Fibroblast of villous mesenchyme (primary cell): ENCODE measurements at places on chromosomes 2 and 18. TPM values are rescaled to one million over a fixed set of nuclear protein-coding genes. Genes with fewer than 3 reads are reported as not detected.

TUBB8B gene
- 0.32 and 0.43 TPM in 2 replicates for total RNA-seq

CACNB4 gene
- 0.32 and 0.43 TPM in 2 replicates for total RNA-seq

IGFBP2 gene
- total RNA-seq, result 15.5 and 18.4 TPM in 2 replicates

STARD6 gene
- 0.43 TPM in 1 of 2 replicates, not detected in the other for total RNA-seq

CWC22 gene
- 11.3 and 17.3 TPM in 2 replicates for total RNA-seq

INHBB gene
- total RNA-seq, result under 0.01 TPM in 2 replicates

NEB gene
- total RNA-seq, result under 0.01 TPM in 2 replicates

ANKRD62 gene
- not detected in 2 replicates for total RNA-seq

WNT10A gene
- total RNA-seq, result not detected in 2 replicates

CCDC74A gene
- 4.7 and 9.7 TPM in 2 replicates for total RNA-seq

PAPOLG gene
- 12.6 and 20.3 TPM in 2 replicates for total RNA-seq

DUSP19 gene
- 1.6 and 5.6 TPM in 2 replicates for total RNA-seq

PMS1 gene
- 19.3 and 40.2 TPM in 2 replicates for total RNA-seq

PRKAG3 gene
- total RNA-seq, result not detected in 2 replicates

EVA1A gene
- 44.9 and 48.3 TPM in 2 replicates for total RNA-seq

SCN9A gene
- 43.5 and 72.1 TPM in 2 replicates for total RNA-seq

TSN gene
- 46.4 and 65.2 TPM in 2 replicates for total RNA-seq

GPR155 gene
- 2.3 and 3.9 TPM in 2 replicates for total RNA-seq

TMEM37 gene
- 0.64 and 1.3 TPM in 2 replicates for total RNA-seq

GAL3ST2 gene
- total RNA-seq, result under 0.01 and 0.43 TPM in 2 replicates

GDF7 gene
- 12.1 and 12.2 TPM in 2 replicates for total RNA-seq

DNA sequence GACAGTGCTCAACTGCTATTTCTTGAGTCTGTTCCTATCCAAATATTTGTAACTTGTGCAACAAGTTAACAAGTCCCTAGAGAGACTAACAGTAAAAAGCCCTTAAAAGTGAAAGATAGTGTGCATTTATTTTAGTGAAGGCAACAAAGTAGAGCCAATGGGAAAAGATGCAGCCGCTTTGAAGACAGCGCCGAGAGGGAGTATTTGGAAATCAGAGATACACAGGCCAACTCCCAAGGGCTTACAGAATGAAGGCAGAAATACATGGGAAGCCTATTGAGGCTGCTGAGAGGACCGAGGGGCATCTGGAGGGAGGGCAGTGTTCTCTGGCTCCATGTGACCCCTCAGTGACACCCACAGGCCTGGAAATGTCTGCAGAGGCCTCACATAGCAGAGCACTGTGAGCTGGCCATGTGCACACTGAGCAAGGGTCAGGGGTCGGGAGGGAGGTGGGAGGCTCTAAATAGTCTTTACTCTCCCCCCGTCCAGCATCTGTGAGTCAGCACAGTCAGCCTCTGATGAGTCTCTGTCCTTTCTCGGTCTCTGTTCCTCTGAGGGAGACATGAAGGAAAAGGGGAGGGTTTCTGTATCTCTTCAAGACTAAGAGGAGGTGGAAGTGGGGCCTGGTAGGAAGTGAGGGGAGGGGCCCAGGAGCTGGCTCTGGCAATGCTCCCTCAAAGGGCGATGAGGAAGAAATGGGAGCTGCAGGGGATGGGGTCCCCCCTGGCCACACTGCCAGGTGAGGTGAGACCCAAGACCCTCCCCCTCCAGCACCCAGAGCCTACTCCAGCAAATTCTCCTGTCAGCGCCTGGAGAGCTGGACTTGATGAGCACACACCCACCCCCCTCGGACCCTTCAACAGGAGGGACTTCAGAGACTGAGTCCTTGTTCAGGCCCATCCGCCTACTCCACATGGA, 133.6 kb downstream of the SP3 start:
- peak; percentile 84 for DNase-seq

GRCh38 chr18:44702594-44702993, 21.9 kb downstream of the SETBP1 start:
- DNase-seq, result no peak

DNA sequence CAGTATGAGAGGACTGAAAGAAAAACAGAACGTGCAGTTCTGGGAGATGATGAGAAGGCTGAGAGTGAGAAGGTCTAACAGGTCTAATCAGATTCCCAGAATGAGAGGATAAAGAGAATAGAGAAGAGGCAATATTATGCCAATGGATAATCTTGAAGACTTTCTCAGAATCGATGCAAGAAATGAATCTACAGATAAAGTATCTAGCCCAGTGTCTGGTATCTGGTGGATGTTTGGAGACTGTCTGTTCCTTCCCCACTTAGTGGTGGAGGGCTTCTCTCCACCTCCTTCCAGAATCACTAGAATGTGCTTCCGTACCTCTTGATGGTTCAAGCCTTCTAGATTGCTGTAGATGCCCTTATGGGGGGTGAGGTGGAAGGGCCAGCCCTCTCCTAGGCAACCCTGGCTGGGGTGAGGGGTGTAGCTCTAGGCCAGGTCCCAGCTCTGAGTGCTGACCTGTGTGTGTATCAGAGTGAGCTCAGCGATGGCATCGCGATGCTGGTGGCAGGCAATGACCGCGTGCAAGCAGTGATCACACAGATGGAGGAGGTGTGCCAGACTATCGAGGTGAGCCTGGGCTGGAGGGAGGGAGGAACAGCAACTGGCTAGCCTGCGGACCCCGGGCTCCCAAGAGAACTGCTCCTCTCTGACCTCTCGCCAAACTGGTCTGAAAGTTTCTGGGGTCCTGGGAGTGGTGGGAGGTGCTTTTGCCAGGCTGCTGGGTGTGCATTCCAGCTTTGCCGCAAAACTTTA, 3.6 kb downstream of the UCN start:
- DNase-seq, result no peak

DNA sequence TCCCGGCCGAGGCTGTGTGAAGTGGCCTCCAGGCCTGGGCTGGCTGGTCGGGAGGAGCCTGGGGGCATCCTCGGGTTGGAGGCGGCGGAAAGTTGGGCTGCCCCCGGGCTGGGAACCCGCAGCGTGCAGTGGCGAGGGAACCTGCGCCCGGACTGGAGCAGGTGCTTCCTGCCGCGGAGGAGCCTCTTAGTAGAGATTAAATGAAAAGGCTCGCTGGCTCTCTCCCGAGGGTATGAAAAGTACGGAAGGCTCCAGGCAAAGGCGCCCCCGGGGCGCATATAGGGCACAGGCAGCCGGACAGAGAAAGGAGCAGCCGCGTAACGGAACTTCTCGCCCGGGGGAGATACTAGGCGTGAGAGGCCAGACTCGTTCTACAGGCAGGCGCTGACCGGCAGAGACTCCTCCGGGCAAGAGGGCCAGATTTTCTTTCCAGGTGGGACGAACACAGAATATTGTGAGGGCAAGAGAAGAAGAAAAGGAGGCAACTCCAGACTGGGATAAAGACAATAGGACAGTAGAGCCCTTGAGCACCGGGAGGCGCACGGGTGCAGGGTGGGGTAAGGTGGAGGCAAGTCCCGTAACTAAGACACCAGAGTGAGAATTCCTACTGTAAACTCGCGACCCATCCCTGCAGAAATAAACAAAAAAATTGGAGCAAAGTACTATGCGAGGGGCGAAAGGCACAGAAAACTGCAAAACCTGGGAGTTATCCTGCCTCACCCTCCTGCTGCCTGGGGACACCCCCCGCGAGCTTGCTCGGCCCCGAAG, 816 bp downstream of the CDH2 start:
- peak; percentile 46 for DNase-seq

- DNase-seq, result no peak
Observed at GRCh38 chr18:30501594-30501993, 540.9 kb downstream of the DSC3 start.

DNA sequence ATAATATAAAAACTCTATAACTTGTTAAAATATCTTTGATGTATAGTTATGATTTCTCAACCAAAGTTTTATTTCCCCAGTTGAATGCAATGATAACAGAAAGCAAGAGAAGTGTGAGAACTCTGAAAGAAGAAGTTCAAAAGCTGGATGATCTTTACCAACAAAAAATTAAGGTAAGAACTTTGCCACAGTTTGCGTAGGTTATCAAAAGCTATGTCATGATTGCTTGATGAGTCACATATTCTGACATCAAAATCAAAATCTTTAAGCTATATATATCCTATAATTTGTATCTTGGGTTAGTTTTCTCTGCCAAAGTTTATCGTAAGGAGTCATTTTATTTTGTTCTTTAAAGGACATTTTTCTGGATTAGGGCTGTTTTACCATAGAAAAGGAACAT, 35.0 kb downstream of the NDC80 start:
- DNase-seq, result no peak

- no peak for DNase-seq
Observed at GRCh38 chr2:197414039-197414438, 20.8 kb downstream of the SF3B1 start.

GRCh38 chr2:127045792-127046501, 61.0 kb downstream of the BIN1 start:
- DNase-seq, result no peak

GRCh38 chr2:171316220-171316619, 117.6 kb downstream of the METTL8 start:
- peak; percentile 25 for DNase-seq

GRCh38 chr2:23824777-23825212, 102.1 kb downstream of the ATAD2B start:
- DNase-seq, result peak; percentile 68

- DNase-seq, result peak; percentile 6
Observed at GRCh38 chr18:80246445-80247392, 595 bp downstream of the PARD6G start.

DNA sequence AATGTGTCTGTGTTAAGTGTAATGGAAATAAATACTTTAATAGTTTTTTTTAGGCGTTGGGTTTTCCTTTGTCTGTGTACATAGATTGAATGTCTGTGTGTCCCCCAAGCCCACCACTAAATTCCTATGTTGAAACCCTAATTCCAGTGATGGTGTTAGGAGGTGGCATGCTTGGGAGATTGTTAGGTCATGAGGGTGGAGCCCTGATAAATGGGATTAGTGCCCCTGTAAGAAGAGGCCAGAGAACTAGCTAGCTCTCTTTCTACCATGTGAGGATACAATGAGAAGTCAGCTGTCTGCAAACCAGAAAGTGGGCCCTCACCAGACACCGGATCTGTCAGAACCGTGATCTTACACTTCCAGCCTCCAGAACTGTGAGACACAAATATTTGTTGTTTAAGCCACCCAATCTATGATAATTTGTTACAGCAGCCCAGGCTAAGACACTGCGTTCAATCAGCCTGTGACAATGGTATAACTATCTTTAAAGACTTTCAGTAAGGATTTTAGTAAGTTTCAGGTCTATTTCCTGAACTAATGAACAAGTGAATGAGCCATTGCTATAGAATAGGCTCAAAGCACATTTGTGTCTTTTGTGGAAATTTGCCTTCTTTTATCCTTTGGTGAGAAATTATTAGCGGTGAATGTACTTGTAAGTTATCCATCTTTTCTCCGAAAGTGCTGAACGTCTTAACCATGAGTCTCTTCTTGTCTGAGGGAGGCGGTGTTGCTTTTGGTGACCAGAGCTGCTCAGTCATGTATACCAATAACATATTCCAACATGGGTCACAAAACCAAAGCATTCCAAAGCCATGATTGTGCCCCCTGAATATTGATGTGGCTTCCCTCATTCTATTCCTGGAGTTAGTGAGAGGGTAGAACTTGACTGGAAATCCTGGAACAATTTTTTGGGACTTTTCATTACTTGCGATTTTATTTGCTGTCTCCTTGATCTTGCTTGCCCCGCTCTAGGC, 29.6 kb upstream of the IL1R1 start:
- DNase-seq, result no peak

DNA sequence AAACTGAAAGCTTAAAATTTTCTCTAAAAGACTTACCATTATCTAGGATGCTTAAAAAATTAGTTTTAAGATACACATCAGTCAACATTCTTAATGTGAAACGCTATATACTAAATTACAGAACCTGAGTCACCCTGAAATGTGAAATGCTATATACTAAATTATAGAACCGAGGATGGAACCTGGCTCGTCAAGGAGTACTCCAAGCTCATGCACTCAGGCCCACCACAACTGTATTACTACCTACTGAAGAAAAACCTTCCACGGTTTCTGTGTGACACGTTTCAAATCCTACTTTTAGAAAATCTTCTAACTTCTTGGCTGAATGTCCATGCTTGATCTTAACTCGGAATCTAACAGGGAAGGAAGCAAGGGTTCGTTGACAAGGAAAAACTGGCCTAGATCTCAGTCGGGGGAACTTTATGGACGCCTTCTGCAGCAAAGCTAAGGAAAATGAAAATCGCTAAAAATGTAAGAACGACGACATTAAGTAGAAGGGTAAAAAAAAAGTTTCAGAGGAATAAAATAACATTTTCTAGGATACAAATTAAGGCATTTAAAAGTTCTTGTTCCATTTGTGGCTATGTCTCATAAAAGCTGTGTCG, 1.4 kb downstream of the PRKD3 start:
- peak; percentile 35 for DNase-seq

DNA sequence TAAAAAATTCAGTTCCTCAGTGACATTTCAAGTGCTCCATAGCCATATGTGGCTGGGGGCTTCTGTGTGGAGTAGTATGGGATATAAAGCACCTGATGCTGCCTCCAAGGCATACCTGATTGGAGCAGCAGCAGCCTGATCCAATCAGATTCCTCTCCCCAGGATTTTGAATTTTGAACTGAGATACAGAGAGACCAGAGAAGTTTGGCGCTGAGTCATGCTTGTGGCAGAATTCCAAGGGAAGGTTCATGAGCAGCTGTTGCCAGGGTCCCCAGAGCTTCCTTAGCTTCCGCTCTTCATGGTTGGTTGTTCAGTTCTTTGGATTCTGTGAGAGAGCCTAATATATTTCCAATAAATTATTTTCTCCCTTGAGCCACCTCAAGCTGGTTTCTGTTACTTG, 29.0 kb upstream of the CFAP36 start:
- DNase-seq, result peak; percentile 74

GRCh38 chr2:219369447-219369861, 18.3 kb downstream of the DNPEP start:
- DNase-seq, result peak; percentile 85

DNA sequence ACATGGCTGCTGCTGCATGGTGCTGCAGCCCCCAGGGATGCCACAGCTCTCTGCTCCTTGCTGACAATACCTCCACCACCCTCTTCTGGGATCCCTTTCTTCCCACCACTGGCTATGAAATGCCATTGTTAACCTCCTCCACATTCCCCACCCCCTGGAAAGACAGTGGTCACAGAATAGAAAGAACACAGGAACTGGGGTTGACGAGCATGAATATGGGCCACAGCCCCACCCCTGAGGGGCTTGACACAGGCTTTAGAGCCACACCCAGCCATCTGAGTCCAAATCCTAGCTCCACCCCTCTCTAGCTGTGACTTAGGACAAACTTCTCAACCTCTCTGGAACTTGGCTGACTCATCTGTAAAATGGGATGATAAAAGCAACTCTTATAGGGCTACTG, 47.3 kb downstream of the TMEM163 start:
- no peak for DNase-seq

GRCh38 chr2:46555646-46556234, 76.4 kb downstream of the TMEM247 start:
- DNase-seq, result no peak

DNA sequence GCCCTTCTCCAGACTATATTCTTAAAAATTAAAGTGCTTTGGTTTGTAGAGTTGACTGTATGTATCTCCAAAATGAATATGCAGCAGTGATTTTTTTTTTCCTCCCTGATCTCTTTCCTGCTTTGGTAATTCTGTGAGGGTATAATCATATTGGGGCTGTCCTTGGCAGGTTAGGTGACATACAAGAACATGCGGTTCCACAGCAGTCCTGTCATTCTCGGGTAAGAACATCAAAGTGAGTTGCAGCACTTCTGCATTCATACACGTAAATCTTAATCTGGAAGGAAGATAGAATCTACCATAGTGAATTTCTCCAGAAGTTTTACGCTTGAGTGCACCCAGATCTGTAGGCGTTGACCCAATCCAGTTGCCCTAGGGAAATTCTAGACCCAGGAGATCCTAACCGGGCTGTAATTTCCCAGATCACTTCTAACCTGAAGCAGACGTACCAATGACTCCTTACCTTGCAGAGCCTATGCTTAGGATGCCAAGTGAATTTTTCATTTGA, 109.4 kb downstream of the PRPF40A start:
- no peak for DNase-seq

GRCh38 chr2:80009211-80009610, 295.3 kb downstream of the LRRTM1 start:
- DNase-seq, result no peak
